ENCODE measurements at places on chromosomes 11 and 22.

DNA sequence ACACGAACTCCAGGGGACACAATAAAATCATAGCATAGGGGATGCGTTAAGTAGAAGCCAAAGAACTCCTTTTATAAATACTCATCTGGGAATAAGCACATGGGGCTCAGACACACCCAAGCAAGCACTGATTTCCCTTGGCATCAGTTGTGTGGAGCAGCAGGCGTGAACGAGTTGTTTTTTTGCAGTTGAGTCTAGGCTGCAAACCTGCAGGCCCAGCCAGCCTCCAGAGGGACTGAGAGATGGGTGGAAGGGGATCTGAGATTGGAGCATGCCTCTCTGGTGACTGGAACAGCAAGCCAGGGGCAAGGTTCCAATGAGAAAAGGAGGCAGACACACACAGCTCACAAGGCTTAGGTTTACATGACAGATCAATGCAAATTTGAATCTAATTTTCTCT lies 27.4 kb upstream of the SEZ6L start:
- DNase-seq = no peak

GRCh38 chr11:35622070-35622469 lies 3.8 kb downstream of the FJX1 start:
- DNase-seq = no peak

DNA sequence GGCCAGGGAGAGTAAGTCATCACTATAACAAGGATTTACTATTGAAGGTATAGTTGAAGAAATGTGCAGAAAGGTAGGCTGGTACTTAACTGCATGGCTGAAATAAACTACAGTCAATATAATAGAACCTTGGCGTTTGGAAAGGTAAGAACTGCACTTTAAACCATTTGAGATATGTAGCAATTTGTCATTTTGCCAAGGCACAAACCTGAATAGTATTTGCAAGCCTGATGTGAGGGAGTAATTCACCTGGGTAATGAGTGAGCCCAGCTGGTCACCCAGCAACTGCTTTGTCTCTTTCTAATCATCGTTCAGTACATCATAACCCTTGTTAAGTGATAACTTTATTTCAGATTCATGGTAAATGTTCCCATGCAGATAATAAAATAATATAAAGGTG lies 62.3 kb upstream of the SCUBE2 start:
- DNase-seq = no peak

- DNase-seq = no peak
These were observed 539 bp downstream of the SLC35C1 start for GRCh38 chr11:45805305-45806071.

DNA sequence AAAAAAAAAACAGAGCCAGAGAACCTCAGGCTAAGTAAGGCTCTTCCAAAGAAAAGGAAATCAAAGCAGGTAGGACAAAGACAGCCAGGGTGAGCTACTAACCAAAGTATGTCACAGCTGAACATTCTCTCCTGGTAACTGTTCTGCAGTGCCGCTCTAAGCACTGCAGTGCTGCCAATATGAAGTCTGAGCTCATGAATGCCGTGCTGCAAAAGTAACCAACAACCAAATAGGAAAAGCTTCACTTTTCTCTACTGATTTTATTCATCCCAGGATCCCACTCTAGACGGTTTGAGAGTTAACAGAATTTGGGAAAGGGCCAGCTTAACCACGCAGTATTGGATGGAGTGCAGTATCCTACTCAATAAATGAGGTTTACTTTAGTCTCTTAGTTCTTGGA lies 3.5 kb downstream of the SIK3 start:
- no peak for DNase-seq

DNA sequence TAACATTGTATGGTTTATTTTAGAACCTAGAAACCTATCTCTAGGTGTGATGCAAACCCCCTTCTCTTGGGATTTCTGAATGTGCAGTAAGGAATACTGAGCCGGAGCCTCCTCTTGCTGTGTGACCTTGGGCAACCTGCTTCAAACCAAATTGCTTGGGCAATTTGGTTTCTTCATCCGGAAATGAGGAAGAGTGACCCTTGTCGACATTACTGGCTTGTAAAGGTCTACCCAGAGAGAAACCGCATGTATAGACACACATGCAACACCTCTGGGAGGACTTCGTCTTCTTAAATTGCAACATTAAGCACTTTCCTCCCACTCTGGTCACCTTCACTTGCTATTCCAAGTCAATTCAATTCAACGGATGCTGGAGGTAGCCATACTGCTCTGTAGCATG lies 19.6 kb upstream of the TP53I11 start:
- DNase-seq = no peak

DNA sequence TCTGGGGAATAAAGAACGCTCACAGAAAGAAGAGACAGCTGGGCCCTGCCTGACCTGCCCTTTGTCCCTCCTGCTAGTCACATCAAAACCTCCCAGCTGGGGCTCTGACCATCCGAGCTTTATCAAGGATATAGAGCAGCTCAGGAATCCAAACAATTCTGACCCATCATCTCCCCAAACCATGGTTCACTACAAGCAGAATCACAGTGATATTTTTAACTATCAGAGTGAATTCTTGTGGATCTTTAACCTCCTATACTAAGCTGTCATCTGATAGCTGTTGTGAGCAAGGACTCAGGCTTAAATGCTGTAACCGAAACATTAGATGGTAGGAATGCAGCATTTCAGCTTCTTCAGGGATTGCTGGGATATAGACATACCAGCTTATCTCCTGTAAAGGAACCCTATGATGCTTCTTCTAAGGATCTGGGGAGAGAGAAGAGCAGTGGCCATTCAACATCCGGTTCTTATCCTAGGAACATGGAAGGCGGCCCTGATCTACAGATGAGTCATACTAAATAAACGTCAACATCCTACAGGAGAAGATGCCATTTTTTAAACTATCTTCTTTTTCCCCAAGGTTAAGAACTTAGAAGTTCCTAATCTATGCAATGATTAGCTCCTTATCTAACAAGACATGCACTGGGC lies 84.7 kb upstream of the AKIP1 start:
- DNase-seq = no peak

Measured in NCI-H460 (cell line).